ENCODE measurements at places on chromosomes 6 and 20. TPM values are rescaled to one million over a fixed set of nuclear protein-coding genes. Genes with fewer than 3 reads are reported as not detected.

- DNase-seq: no peak
Measured at GRCh38 chr6:143811501-143812157, 31.5 kb upstream of the LTV1 start.

DNA sequence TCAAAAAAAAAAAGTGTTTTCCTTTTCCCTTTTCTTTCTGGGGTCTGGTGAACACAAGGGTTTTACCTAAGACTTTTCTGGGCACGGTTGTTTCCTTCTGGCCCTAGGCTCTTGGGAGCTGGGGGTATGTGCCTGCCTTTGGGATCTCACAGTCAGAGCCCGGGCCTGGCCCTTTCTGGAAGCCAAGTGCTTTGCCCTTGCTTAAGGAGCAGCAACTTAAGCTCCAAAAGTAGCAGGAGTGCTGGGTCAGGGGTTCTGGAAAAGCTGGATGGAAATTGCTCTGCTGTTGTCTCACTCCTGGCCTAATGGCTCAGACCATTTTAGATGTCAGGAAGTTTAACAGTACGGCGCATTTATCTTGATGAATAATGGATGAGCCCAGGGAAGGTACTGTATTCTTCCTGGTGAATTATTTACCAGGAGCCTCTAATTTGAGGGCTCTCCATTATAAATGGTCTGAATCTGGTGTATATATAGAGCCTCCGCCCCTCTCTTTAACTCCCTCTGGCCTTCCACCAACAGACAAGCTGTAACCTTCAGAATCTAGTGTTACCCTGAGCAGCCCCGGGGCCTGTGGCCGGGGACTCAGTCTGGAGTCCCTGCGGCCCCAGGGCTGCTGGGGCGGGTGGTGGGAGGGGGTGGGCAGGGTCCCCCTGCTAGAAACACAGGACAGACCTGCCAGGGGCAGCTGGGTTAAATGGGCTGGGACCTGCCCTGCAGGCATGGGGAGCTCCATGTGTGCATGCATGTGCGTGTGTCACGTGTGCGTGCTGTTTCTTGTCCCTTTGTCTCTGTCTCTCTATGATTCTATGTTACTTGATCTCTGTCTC, 37.5 kb downstream of the PTK7 start:
- no peak for DNase-seq

DNA sequence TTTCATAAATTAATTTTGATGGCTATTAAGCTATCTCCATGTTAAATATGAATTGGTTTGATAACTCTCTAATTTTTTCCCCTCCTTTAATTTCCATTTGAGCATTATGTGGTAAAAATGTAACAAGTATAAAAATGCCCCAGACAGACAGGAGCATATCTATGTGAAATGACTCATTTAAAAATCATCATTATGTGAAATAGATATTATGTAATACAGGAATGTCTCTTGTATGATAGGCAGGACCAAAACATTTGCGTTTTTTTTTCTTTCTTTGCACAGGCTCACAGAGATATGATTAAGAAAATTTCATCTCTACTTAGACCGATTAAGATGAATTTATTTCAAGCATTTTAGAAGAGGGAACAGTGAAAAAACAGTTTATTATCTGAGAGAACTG, 95.8 kb downstream of the AKAP7 start:
- DNase-seq: no peak

C6orf58 gene
- total RNA-seq: 0.39 TPM

CNKSR3 gene
- 14.9 TPM for total RNA-seq

GRCh38 chr20:14319704-14320103, 17.7 kb downstream of the FLRT3 start:
- no peak for DNase-seq

DNA sequence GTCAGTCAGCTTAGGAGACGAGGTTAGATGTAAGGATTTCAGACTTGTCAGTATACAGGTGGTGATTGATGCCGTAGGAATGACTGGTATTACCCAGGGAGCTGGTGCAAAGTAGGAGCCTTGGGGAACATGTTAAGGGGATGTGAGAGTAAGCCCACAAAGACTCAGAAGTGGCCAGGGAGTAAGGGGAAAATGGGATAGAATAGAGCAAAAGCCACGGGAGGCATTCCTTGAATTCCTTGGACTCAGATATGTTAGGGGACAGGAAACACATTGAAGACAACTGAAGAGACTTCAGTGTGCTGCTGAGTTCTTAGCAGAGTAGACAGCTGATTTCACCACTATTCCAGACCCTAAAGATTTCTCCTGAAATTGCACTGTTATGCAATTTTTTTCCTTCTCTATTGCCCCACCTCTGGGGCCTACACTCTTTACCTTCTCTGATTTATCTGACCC, 1.2 kb upstream of the ACAT2 start:
- DNase-seq: peak; percentile 82

PDE10A gene
- 6.8 TPM for total RNA-seq

COL9A3 gene
- 6.1 TPM for total RNA-seq

DNA sequence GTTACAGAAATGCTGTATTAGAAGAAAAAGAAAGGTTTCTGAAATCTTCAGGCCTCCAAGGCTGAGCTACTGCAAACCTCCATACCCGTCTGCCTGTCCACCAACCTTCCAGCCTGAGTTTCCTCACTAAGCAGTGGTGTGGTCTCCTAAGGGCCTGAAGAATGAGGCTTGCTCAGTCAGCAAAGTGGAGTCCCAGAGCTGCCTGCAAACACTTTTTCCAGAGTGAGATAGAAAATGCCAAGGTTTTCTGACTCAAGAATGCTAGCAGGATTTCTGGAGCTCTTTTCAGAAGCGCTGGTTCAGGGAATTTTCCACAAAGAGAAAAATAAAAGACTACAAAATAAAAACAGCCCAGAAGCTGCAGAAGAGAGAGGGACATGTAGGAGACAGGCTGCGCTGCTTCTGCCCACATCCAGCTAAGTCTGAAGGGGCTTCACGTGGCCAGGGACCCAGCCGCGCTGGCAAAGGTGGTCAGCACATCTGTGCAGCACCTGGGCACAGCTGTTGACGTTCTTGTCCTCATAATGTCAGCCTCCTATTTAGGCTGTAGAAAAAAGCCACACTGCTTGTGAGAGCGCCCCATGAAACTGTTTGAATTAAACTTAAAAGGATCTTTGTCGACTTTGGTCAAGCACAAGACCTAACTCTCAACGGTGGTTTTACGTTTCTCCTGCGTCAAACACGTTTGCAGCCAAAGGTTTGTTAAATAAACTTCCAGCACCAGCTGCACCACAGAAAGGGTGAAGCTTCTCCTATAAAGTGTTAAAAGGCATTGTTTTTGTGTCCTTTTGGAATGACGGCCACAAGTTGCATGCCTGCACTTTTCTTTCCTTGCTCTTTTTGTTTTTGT, 209.0 kb downstream of the THBS2 start:
- DNase-seq: no peak
